ENCODE measurements at places on chromosomes 5 and 9. TPM values are rescaled to one million over a fixed set of nuclear protein-coding genes. Genes with fewer than 3 reads are reported as not detected.

The ZNF354C gene
- total RNA-seq: 2.7 TPM

- no peak for DNase-seq
Observed at GRCh38 chr9:108664309-108665255, 191.2 kb downstream of the ACTL7B start.

The ESM1 gene
- total RNA-seq: not detected

The CAMK4 gene
- total RNA-seq: 168 TPM

GRCh38 chr5:8491254-8491653 lies 622.3 kb downstream of the MTRR start:
- DNase-seq: no peak

The C9 gene
- total RNA-seq: not detected

DNA sequence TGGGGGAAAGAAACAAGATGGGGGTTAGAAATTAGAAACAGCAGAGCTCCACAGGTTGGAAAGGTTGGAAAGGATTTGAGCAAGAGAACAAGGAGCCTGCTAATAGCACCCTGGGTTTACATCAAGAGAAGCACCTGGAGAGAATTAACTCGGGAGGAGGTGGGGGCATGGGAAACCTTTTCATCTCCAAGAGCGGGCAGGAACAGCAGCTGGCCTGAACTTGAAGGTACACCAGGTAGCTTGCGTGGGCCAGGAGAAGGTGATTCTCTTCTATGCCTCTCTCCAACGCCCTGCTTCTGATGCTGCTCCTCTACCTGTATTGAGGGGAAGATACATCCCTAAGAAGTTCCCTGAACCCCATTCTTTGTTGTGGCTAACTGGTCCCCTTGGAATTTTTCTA lies 37.1 kb upstream of the GLRX start:
- no peak for DNase-seq

DNA sequence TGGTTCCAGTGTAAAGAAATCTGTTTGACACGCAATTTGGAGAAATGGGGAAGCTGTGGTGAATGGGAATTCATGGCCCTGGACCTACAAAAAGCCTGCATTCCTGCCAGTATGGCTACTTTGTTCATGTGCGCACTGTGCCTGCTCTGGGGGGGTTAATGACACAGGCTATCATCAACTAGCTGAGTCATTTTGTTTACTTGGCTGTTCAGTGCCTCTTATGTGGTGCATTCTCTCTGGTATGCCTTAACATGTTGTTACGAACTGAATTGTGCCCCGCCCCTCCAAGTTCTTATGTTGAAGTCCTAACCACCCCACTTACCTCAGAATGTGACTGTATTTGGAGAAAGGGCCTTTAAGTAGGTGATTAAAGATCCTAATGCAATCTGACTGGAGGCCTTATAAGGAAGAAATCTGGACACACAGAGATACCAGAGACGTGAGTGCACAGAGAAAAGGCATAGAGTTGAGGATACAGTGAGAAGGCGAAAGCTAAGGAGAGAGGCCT lies 20.4 kb upstream of the UBAP1 start:
- no peak for DNase-seq

DNA sequence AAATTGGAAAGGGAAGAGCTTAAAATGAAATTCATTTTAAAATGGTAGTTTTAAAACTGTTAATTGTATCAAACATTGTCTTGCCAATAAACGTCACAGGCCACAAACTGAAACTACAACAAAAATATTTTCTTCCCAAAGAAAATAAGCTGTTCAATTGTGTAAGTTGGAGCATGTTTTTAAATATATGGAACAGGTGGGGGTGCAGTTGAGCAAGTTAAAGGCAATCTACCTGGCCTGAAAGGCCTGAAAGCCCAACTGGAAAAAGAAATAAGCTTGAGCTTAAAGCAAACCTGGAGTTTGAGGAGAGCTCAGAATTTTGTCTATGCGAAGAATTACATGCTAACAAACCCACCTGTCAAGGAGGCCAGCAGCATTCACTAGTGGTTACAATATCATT lies 439.5 kb downstream of the ACTL7B start:
- no peak for DNase-seq

The ALDOB gene
- total RNA-seq: not detected

DNA sequence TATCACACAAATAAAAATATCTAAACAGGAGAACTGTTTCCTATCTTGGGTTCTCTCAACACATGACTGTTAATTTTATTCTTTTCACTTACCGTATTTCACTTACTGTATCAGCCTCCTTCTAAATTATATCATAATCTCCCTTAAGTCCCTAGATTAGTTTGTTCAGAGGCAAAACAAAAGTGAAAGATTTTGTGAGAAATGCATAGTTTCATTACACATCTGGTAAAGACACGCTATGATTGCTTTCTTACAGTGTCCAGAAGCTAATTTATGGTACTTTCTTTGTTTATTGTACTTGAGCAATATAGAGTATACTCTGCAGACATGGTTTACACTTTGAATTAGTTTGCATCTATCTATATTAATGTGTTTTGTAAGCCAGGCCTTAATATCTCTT lies 159.7 kb upstream of the TLX3 start:
- DNase-seq: no peak

DNA sequence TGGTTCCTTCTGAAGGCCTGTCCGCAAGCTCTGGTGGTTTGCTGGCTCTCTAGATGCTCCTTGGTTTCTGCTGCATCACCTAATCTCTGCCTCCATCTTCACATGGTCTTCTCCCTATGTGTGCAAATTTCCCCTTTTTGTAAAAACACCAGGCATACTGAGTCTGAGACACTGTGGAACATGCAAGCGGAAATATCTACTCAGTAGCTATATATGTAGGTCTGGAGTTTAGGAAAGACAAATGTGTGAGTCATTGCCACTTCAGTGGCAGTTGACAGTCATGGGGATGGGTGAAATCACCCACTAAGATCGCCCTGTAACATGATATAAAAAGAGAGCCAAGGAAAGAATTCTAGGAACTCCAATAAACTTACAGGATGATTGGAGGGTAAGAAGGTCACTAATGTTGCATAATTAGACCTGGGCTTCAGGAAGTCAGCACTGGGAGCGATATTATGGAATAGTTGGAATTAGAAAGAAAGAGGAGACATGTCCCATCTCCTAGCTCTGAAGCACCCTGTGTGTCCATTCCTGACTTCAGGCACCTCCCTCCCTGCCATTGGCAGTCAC lies 22.7 kb upstream of the UBLCP1 start:
- no peak for DNase-seq

- no peak for DNase-seq
Observed at GRCh38 chr5:449151-449550, 6.2 kb downstream of the EXOC3 start.
